ENCODE measurements at places on chromosomes 13 and 19. TPM values are rescaled to one million over a fixed set of nuclear protein-coding genes. Genes with fewer than 3 reads are reported as not detected.

ETV2 gene
- total RNA-seq: 3.4 TPM

SKA3 gene
- 13.9 TPM for total RNA-seq

TMEM145 gene
- total RNA-seq: 3.0 TPM

NLRP9 gene
- not detected for total RNA-seq

SIGLEC7 gene
- total RNA-seq: not detected

KLF5 gene
- 46.0 TPM for total RNA-seq

ERFL gene
- 0.28 TPM for total RNA-seq

ZNF626 gene
- not detected for total RNA-seq

ZNF846 gene
- 1.4 TPM for total RNA-seq

POLR1G gene
- total RNA-seq: 45.5 TPM

RINL gene
- 2.0 TPM for total RNA-seq

CD70 gene
- 12.1 TPM for total RNA-seq

P2RY11 gene
- 5.2 TPM for total RNA-seq
